Type B pancreatic cell (in vitro differentiated cells): ENCODE measurements at places on chromosomes 11 and 22. TPM values are rescaled to one million over a fixed set of nuclear protein-coding genes. Genes with fewer than 3 reads are reported as not detected.

Gene CD3G
- 0.21 TPM in 1 of 2 replicates, not detected in the other for total RNA-seq

Gene PRAME
- total RNA-seq, result 0.10 TPM in 1 of 2 replicates, not detected in the other

Gene SMTNL1
- total RNA-seq, result not detected in 2 replicates

Gene OR8D1
- not detected in 2 replicates for total RNA-seq

Gene CENPM
- 12.2 and 29.4 TPM in 2 replicates for total RNA-seq

Gene ART1
- not detected in 2 replicates for total RNA-seq

Gene TIGD3
- 1.2 and 1.3 TPM in 2 replicates for total RNA-seq

Gene DLG2
- total RNA-seq, result 2.3 and 5.9 TPM in 2 replicates

Gene DEPDC7
- 3.7 and 6.6 TPM in 2 replicates for total RNA-seq

Gene IFITM10
- total RNA-seq, result 3.4 and 7.4 TPM in 2 replicates

Gene KCNQ1OT1
- total RNA-seq, result 3.3 and 7.0 TPM in 2 replicates
